ENCODE measurements at places on chromosomes 3 and 15. TPM values are rescaled to one million over a fixed set of nuclear protein-coding genes. Genes with fewer than 3 reads are reported as not detected.

DNA sequence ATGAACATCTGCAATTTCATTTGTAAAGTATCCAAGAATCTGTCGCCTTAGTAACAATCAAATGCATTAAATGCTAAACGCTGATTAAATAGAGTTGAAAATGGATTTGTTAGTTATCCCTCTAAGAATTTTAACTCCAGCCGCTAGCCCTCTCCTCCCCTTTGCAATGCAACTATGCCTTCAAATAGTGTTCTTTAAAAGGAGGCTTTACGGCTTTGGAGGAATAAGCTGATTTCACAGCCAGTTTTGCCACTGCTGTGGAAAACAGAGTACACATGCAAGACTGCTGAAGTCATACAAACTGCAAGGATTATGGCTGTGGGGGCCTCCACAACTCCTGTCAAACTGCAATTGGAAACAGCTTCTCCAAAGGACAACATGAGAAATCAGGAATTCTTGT lies 89.2 kb downstream of the CERS3 start:
- no peak for DNase-seq

GRCh38 chr3:152281133-152281713 lies 12.5 kb downstream of the MBNL1 start:
- DNase-seq = no peak

GRCh38 chr3:118089563-118089962 lies 945.1 kb downstream of the IGSF11 start:
- no peak for DNase-seq

GRCh38 chr3:109819734-109820133 lies 482.4 kb upstream of the DPPA4 start:
- no peak for DNase-seq

DNA sequence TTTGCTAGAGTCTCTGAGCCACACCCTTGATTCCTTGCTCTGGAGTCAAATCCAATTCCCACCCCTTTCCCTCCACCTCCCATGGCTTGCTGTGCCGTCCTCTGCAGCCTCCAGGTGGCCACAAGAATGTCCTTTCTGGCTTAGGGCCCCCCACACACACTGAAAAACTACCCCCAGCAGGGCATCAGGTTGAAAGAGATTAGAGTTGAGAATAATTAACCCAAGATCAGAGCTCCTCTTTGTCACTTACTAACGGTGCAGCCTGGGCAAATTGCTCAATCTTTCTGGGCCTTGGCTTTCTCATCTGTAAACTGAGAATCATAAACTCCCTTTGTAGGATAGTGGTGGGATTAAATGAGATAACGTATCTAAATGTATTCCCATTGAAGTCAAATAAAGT lies 78.5 kb downstream of the MRPL46 start:
- no peak for DNase-seq

- DNase-seq = no peak
Measured at GRCh38 chr3:169179321-169179720, 484.2 kb downstream of the MECOM start.

- no peak for DNase-seq
Measured at GRCh38 chr15:93072411-93073394, 16.3 kb downstream of the RGMA start.

- DNase-seq = no peak
Measured at GRCh38 chr3:31361371-31362273, 171.1 kb upstream of the STT3B start.

DNA sequence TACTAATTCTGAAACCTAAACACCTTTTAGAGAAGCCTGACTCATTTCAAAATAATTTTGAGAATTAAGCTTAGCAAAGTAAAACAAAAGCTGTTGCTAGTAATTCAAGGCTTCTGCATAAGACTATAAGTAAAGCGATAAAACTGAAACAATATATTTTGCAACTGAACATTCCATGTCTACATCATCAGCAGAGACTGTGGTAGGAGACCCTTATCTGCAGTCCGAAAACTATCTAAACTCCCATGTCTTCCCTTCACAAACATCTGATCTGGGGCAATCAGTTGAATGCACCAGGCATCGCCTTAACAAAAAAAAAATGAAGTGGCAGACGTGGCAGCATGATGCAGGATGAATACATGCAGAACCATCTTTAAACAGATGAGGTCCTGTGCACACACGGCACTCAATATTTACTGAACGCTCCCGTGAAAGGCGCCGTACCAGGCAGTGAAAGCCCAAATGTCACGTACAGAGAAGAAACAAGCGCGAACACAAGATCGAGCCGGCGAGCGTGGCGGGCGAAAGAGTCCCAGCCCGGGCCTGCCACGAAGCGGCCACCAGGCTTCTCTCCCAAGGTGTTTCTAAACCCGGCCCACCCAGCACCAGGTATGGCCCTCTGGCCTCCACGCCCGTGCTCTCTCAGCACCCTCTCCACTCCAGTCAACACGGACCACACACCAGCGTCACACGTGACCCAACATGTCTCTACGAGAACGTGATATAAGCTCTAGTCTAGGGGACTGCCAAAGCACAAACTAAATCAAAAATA lies 63.0 kb downstream of the CHSY1 start:
- no peak for DNase-seq

DNA sequence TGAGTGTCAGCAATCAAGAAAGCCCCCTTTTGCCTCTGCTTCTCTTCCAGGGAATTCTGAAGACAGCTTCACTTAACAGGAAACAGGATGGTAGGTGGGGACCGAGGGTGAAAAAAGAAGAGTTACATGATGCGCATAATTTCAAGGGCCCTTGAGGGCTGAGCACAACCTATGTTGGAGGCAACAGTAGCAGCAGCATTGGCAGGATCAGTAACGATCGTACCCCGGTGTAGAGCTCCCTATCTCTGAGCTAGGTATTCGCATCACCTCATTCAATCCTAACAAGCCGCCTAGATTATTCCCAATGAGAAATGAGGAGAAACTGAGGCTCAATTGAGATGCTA lies 432 bp upstream of the RAD54L2 start:
- DNase-seq = no peak

GRCh38 chr15:101378171-101378755 lies 83.2 kb upstream of the SNRPA1 start:
- DNase-seq = no peak

DNA sequence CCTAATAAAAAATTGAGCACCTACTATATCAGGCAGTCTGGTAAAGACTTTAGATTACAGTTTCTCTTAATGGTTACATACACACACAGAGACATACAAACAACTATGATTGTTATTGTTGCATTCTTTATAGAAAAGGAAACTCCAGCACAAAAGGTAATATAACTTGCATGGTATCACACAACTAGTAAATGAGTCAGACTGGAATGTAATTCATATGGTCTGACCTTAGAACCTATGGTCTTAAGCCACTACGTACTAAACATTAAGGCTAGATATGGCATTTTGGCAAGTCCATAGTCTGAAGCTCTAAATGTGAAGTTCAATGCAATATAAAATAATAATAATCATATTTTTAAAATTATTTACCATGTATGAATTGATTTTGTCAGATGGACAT lies 380.6 kb downstream of the LSAMP start:
- no peak for DNase-seq

DNA sequence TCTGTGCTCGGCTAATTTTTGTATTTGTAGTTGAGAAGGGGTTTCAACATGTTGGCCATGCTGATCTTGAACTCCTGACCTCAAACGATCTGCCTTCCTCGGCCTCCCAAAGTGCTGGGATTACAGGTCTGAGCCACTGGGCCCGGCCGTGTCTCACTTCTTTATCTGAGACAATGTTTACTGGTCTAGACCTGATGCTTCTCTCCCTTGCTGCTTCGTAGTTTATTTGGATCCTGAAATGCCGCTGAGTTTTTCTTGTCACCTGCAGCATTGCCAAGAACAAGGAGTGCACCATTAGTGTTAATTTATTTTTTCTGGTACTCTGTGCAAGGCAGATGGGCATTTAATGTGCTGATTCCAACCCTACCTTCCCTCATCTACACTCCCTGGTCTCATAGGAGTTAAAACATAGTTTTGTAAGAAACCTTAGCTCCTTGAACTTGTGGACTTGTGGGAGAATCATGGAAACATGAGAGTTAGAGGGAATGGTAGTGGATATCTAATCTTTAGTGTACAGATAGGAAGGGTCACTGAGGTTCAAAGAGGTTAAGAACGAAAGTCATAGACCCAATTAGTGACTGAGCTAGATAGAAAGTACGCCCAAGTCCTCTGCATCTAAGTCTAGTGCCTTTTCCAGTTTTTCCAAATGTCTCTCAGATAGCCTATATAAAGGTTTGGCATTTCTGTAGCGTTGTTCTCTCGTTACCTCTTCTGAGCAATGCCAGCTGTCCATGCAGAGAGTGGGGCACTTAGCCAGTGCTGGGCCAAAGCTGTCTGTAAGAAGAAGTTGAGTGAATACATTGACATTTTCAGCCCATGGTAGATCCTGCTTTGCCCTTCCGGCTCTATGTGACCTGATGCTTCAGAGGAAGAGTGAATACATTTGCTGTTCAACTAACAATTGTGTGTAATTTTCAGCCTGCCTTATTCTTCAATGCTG lies 244.1 kb downstream of the LPP start:
- DNase-seq = no peak

GRCh38 chr3:70281663-70282062 lies 30.8 kb downstream of the MDFIC2 start:
- DNase-seq = no peak

DNA sequence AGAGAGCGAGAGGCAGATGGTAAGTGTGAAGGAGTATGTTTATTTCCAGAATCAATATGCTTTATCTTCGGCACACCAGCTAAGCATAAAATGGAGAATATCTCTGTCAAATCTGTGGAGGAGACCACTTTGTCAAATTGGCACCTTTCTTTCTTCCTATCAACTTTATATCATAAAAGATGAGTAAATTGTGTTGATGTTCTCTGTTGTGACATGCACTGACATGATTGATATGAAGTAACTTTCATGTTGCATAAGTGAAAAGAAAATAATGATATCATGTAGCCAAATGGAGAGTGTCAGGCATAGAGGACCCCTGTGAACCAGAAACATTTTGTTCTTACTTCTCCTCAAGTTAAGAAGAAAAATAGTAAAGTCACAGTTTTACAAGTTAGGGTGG lies 753.8 kb downstream of the ZNF385D start:
- DNase-seq = no peak

DNA sequence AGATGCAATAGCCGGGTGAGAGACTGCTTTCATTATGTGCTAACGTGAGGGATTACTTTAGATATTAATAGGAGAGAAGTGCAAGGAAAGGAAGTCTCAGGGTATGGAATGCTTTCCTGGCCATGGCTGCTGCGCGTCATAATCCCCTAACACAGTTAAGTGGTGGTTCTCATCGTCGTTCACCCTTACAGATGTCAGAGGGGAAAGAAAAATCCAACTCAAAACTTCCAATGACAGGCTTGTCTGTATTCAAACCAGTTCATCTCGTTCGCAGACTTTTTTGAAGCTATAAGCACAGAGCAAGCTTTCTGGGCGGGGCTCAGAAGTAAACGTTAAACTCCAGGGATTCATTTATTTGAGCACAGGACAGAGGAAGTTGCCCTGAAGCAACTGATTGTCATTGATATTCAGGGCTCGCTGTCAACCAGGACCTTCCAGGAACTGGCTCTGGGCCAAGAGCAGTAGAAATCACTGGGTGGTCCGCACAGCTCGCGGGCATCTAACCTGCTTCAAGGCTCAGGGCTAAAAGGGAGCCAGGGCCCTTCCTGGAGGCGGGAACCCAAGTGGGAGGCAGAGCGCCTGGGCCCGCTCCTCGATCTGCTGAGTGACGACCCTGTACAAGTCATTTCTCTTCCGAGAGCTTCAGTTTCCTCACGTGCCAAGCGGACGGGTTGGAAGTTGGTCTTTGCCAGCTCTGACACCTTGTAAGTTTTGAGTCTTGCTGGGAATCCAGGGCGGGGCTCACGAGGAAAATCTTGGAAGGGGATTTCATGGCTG lies 1.1 kb upstream of the LPP start:
- peak; percentile 5 for DNase-seq

- DNase-seq = no peak
Measured at GRCh38 chr3:49076646-49077045, 17.2 kb downstream of the QRICH1 start.

DNA sequence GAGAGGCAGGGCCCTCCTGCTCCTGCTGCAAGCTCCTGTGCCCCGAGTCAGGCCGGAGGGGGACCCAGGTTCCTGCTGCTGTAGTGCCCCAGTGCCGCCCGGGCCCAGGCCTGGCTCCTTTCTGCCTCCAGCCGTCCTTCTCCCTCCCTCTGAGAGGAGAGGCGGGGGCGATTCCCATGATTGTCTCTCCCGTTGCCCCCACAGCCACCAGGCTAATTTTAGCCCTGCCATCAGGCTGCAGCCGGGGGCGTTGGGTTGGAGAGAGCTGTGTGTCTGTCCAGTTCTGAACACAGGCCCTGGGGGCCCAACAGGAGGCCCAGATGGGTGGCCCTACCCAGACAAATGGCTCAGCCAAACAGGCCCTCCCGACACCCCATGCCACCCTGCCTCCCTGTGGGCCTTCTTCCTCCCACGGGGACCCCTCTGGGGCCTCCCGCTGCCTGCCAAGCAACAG lies 214.8 kb downstream of the TBC1D2B start:
- no peak for DNase-seq

GRCh38 chr3:170007031-170007663 lies 30.6 kb upstream of the GPR160 start:
- peak; percentile 25 for DNase-seq

- peak; percentile 75 for DNase-seq
Measured at GRCh38 chr3:156553705-156554356, 1.1 kb downstream of the SSR3 start.

DNA sequence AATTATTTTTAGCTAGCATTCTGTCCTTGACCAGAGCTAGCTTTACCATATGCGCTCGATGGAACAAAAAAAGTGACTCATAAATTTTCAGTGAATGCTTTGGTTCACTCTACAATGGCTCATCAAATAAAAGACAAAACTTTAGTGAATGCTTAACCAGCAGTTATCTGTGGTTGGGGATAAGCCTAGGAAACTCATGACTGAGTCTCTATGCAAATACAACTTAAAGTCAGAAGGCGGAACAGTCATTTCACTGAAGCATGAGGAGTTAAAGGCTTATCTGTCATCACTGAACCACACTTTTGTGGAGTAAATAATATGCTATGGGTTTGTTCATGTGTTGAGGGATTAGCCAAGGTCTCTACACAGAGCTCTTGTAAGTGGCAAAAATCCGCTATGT lies 308.4 kb downstream of the SQOR start:
- DNase-seq = no peak

The CYP8B1 gene
- not detected for total RNA-seq

The ALG1L2 gene
- total RNA-seq = not detected

The CLDN11 gene
- total RNA-seq = 77.5 TPM

The CHRNA7 gene
- 0.38 TPM for total RNA-seq

The IL17RD gene
- 0.38 TPM for total RNA-seq

The IL5RA gene
- total RNA-seq = not detected

The TMCO5A gene
- not detected for total RNA-seq

The PLSCR4 gene
- total RNA-seq = 569 TPM

The CPA3 gene
- total RNA-seq = 0.51 TPM

The ARPP19 gene
- total RNA-seq = 93.2 TPM

The THSD4 gene
- 25.4 TPM for total RNA-seq

The KIAA1143 gene
- total RNA-seq = 15.4 TPM

The GUCA1C gene
- not detected for total RNA-seq

The TNNC1 gene
- total RNA-seq = not detected

The TMEM212 gene
- total RNA-seq = not detected

The SPSB4 gene
- under 0.01 TPM for total RNA-seq

The UBAP1L gene
- total RNA-seq = 3.8 TPM

All from dermis microvascular lymphatic vessel endothelial cell (primary cell).